ENCODE measurements at places on chromosomes 5 and 9.
A peak's percentile ranks its signal among the peaks of the same experiment; 100 is the strongest.

GRCh38 chr5:14153932-14154731 lies 11.0 kb downstream of the TRIO start:
- peak; percentile 46 for DNase-seq

DNA sequence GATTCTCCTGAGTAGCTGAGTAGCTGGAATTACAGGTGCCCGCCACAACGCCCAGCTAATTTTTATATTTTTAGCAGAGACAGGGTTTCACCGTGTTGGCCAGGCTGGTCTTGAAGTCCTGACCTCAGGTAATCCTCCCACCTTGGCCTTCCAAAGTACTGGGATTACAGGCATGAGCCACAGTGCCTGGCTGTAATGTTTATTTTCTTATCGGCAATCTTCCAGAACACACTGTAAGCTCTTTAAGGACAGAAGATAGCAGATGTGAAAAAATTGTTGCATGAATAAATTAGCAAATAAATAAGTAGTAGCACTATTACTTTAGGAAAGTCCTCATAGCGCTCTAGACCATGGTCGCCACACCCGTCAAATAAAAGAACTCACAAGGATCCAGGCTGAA lies 100.5 kb downstream of the ENC1 start:
- DNase-seq, result no peak

GRCh38 chr9:22169727-22170503 lies 160.8 kb upstream of the CDKN2B start:
- no peak for DNase-seq

GRCh38 chr5:36874465-36874864 lies 2.1 kb upstream of the NIPBL start:
- DNase-seq, result peak; percentile 39

DNA sequence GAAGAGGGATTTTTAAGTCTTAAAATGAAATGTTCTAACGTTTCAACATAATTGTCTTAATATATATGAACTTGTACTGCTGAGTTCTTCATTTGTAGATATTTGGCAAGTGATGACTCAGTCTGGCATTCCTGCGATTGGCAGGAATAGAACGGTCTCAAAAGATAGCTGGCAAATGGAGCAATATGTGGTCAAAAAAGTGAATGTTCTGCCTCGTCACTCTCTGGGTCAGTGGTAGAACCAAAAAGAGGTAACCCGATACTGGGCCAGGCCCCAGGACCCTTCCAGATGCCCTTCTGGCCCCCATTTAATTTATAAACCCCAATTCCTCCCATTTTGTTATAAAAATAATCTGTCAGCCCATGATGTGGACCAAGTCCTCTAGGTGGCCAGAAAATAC lies 39.2 kb downstream of the ZNF366 start:
- DNase-seq, result no peak

- no peak for DNase-seq
These were observed 24.7 kb downstream of the KLF9 start for GRCh38 chr9:70389621-70390266.
